ENCODE measurements at places on chromosomes 1 and 21.

DNA sequence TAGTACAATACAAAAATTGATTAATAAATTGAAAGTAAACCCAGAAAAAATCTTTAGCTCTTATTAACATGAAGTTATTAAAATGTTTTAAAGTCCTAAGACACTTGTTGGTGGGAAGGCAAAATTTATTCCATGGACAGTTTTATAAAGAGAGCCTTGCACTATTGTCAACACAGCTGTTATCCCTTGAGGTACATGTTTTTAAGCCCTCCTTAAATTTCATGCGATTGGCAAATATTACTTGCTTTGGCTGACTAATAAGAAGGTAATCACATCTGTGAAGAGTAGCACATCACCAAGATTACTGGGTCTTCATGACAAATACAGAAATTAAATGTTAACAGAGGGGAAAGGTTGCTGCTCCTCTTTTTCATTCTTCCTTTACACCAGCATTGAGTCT is 611.1 kb downstream of the BRINP3 start:
- DNase-seq, result no peak

DNA sequence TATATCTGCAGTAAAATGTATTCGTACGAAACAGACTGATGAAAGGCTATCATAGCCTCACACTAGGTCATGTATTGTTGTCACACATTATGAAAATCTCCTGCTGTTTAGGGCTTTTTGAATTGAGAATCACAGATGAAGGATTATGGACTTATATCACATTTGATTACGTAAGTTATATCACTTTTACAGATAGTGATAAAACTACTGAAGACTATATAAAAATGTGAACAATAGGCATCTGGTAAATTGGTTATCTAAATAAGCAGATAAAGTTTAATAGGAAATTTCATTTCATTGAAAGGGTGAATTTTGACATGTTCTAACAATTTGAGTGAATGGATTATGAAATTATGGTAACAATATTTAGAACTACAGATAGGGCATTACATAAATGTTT is 20.0 kb downstream of the LAMC1 start:
- no peak for DNase-seq

DNA sequence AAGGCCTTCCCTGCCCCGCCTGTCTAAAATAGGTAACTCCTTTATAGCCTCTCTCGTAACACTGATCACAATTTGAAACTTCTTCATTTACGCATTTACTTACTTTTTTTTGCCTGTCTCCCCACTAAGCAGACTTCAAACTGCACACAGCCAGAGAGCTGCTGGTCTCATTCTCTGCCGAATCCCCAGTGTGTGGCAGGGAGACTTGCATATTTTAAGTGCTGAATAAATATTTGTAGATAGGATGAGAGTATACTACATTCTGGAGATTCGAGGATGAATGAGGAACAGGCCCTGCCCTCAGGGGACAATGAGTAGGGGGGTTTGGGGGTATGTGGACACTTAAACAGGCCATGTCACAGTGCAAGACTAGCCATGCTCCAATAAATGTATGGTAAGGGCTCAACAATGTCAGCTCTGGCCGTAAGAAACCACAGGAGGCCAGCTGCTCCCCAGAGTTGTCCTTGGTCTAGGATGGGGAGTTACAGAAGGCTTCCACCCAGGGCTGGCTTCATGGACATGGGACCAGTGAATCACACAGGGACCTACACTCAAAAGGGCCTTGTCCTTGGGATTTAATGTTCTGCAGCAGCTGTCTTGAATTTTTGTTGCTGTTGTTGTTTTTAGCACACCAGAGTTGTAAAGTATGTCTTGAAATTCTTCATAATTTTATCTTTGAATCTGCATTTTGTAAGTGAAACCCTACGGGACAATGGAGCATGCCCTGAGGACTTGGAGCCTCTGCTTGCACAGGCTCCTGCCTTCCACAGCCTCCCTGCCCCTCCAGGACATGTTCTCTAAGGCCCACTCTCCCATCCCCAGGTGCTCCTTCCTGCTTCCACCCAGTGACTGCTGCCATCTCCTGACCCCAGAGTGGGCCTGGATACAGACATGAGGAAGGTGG is 8.5 kb downstream of the DIO1 start:
- no peak for DNase-seq

- DNase-seq, result no peak
Observed at GRCh38 chr1:182739545-182739944, 50.0 kb upstream of the NPL start.

GRCh38 chr1:192867180-192867579 is 58.3 kb downstream of the RGS2 start:
- DNase-seq, result no peak

GRCh38 chr1:173853074-173853473 is 14.7 kb downstream of the GAS5 start:
- DNase-seq, result no peak

DNA sequence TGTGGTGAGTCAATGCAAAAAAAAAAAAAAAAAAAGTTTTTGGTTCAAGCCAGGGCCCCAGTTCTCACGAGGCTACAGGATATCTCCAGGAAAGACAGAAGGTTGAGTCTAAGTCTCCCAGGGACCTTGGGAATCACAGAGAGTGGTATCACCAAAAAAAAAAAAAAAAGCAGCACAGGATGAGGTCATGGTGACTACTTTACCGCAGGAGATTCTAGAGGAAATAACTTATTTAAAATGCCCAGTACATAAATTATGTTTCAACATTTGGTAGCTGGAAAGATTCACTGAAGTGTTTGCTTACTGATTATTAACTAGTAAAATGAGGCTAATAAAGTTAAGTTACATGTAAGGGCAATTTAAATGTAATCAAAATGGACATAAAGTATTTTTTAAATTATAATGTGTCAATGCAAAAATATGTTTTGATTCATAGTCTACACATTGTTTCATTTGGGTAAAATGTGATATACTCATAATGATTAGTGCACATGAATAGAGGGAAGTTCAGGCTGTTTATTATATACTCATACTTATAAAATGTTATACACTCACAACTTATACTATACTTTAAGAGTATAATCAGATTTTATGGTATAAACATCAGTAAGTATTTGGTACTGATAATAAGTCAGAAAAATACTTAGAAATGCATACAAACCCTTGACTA is 84.1 kb downstream of the PLPPR5 start:
- DNase-seq, result no peak

- DNase-seq, result no peak
Observed at GRCh38 chr1:85464497-85465098, 361 bp downstream of the DDAH1 start.

DNA sequence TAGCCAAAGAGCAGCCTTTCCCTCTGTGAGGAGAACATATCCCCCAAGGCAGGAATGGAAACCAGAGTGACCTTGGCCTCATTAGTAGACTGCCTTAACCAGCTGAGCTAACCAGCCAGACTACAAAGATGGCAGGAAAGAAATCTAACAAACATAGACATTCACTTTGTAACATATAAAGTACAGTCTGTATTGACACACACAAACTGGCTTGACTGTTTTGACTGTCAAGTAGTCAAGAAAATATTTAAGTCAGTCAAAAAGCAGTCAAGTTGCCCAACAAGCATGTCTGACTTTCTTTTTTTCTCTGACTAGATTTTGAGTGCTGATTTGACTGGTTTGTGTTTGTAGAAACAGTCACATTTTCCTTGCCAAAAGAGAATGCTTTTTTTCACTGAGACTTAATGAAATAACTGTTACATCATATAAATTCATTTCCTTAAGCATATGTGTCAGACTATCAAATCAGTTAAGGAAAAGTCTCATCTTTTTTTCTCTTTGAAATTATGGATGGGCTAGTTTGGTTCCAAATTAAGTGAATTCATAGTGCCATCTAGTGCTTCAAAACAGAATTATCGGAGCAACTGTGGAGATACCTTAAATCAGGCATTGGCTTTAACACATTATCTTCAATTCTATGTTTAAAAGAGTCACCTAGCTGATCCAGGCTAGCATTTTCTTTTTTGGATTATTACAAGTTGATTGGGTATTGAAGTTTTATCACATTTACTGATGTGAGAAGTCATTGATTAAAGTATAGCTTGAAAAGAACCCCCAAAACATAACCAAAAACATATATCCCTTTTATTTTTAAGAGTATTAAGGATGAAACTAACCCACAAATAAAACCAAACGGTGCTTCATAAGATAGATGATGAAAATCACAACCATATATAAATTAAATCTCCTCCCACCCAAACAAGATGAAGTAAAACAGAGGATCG is 75.0 kb downstream of the ATP6V1G3 start:
- peak; percentile 6 for DNase-seq

GRCh38 chr1:165610866-165611265 is 20.2 kb upstream of the MGST3 start:
- no peak for DNase-seq

- peak; percentile 74 for DNase-seq
Observed at GRCh38 chr21:16419188-16419921, 689.6 kb downstream of the USP25 start.

DNA sequence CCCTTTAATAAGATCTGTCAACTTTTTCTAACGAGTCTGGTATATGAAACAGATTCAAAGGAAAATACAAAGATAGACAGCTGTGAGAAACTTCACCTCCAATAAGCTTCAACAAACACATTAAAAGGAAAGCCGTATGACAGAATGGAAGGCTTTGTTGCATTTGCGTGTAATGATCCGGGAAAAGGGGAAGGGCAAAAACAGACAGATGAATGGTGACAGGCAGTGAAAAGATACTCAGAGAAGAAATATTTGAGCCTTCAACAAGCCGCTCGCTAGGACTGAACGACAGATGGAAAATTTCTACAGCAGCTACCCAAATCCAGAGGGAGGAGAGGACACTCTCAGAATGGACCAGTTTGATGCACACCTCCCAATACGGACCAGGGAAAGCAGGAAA is 14.9 kb downstream of the COPA start:
- no peak for DNase-seq

Measured in left renal pelvis (tissue), 4 donors.